NCI-H2029 (cell line): ENCODE measurements at places on chromosomes 12 and 14.

DNA sequence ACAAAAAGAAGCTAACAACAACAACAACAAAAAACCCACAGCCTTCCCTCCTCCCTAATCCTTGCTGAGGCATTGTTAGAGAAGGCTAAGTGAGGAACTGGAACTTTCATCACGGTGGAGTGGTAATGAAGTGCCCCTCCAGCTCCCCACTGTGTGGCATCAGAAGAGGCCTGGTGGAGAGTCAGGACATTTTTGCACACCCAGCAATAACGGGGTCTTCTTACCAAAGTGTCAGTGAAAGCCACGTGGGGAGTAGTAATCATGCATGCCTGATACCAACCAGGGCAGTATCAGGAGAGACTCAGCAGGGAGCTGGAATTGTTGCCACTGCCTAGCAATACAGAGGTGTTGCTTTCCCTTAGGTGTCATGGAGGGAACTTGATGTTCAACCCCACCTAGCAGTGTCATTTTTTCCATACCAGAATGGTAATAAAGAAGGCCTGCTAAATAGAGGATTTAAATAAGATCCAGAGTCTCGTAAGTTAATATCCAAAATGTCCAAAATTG, 299.7 kb upstream of the RGS6 start:
- DNase-seq: no peak

DNA sequence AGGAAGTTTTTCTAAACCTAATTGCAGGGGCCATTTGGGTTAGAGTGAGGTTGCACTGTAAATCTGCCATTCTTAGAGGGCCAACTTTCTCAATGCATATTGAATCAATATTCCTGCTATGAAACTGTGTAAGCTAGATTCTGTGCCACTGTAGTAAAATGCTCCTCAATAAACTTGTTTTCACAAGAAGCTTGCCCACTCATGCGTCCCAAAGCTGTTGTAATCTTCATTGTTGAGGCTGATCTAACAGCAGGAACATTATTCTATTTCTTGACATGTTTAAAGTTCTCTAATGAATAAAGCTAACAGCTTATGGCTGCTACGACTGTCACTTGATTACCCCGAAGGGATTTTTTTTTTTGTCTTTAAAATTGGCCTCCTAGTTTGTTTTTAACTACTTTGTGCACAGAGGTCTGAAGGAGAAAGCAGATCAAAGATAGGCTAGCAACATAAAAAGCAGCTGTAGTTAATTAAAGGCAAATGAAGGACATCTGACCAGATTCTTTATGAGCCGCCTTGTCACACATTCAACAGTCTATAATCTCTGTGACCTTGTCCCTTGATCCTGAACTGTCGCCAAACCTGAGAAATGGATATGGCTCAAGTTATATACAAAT, 243.7 kb downstream of the PAX9 start:
- DNase-seq: no peak

DNA sequence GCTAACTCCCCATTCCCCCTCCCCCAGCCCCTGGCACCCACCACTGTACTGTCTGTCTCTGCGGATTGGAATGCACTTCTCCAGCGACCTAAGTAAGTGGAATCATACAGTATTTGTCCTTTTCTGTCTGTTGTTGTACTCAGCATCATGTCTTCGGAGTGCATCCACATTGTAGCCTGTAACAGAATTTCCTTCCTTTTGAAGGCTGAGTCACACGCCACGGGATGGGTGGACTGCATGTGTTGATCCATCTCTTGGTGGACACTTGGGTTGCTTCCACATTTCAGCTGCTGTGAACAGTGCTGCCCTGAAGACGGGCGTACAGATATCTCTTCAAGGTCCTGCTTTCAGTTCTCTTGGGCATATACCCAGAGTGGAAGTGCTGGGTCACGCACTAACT, 34.4 kb downstream of the DDX51 start:
- DNase-seq: no peak

GRCh38 chr12:100964028-100964427, 169.5 kb downstream of the ANO4 start:
- DNase-seq: no peak

DNA sequence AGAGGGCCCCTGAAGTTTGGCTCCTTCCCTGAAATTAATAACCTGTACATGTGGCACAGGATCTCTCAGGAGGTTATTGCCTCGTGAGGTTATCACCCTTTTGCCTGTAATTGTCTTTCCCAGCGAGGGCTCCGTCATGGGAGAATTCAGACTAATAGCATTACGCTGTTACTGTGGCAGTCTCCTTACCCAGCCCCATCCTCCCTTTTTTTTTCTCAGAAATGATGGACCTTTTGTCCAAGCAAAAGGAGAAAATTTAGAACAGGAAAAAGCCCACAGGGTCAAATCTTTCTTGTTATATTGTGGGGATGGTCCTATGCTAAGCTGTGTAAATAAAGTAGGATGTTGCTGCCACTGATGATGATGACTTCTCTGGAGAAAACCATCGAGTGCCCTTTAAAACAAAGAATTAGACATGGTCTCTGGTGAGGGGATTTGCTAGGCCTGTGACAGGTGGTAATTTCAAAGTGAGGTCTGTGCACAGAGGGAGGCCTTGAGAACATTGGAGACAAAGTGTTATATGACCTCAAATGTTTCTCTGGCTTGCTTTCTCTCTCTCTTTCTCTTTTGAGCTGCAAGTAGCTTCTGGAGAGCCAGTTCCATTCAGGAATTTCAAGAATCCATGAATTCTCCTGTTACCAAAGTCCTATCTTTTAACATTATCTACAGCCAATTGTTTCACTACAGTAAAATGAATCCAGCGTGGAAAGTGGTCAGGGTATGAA, 357.2 kb downstream of the BMP4 start:
- no peak for DNase-seq

GRCh38 chr14:63240221-63240620, 36.0 kb downstream of the RHOJ start:
- no peak for DNase-seq

GRCh38 chr12:15863372-15863771, 18.8 kb upstream of the STRAP start:
- no peak for DNase-seq

GRCh38 chr12:4862809-4863208, 46.9 kb upstream of the KCNA1 start:
- no peak for DNase-seq
